AG09309 (cell line): ENCODE measurements at places on chromosomes 12 and 14.

- no peak for DNase-seq
Observed at GRCh38 chr12:105083031-105083430, 1.2 kb downstream of the ALDH1L2 start.

GRCh38 chr14:100788517-100788916 is 37.4 kb upstream of the MEG3 start:
- no peak for DNase-seq

GRCh38 chr14:87312894-87313205 is 680.1 kb downstream of the GALC start:
- DNase-seq: no peak

GRCh38 chr14:100370003-100370402 is 46.9 kb downstream of the SLC25A47 start:
- no peak for DNase-seq

GRCh38 chr14:30957813-30958370 is 67.6 kb upstream of the AP4S1 start:
- DNase-seq: no peak
